Left ventricle myocardium inferior (tissue), 1 donor: ENCODE measurements at places on chromosomes 12 and 14.

DNA sequence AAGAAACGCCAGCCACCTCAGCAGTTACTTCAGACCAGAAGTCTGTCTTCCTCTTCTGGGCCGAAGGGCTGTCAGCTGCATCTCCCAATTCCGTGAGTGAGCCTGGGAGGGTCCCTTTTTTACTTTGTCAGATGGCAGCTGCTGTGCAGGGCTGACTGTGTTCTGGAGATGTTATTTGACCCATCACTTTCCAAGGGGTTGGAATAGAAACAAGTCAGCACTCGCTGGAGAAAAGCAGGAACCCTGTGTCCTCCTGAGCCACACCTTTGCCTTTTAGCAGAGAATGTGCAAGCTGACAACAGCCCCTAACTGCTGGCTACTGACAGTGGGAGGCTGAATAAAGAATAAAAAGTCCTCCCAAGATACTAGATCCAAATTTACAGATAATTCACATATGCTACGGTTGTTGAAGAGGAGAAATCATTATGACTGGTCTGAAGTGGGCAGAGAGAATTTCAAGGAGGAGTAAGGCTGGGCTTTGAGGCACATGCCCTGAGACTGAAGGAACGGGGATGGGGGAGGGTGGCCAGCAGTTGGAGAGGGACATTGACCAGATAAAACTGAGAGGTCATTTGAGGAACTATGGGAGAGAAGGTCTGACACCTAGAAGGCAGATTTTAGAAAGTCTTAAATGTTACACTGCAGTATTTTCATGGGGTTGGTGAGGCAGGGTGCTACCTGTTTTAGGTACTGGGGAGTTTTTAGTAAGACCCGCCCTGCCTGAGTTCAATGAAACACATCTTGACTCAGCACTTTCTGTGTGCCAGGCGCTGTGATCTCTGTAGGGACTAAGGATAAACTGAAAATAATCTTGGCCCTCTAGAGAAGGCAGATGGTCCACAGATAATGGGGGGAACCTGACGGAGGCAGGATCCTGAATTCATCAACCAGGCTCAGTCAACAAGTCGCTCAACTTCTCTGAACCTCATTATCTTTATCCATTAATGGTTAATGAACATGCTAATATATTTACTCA lies 27.4 kb downstream of the FAM234B start:
- DNase-seq: no peak

DNA sequence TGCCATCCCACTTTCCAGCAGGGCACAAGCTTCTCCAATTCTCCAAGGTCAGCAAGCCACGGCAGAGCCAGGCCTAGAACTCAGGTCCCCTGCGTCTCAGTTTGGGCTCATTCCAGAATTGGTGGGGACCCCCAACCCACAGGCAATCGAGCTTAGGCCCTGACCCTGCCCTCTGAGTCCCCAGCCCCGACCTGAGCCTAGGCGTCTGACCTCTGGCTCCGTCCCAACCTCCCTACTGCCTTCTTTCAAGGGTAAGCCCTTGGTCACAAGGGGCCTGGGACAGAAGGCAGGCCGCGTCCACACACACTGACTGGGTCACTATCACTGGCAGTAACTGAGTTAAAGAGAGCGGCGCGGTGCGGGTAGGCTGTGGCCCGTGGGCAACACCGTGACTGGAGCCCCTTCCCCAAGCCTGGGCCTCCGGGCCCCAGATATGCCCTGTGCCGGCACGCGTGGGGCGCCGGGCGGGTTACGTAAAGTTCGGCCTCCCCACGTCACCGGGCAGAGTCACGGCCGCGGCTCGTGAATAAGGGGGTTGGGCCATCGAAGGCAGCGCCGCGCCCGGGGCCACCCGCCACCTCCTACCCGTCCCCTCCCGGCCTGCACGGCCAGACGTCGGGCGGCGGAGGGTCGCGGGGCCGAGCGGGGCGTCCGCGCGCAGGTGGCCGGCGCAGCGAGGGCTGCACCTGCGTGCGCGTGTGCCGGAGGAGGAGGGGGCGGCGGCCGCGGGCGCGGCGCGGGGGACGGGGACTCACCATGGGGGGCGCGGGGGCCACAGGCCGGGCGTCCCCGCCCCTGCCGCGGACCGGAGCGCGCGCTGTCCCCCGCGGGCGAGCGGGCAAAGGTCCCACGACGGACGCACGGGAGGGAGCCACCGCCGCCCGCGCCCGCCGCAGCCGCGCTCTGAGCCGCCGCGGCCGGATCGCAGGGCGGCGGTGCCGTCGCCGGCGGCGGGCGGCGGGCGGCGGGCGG lies 516 bp downstream of the ANKRD9 start:
- DNase-seq: peak; percentile 75

DNA sequence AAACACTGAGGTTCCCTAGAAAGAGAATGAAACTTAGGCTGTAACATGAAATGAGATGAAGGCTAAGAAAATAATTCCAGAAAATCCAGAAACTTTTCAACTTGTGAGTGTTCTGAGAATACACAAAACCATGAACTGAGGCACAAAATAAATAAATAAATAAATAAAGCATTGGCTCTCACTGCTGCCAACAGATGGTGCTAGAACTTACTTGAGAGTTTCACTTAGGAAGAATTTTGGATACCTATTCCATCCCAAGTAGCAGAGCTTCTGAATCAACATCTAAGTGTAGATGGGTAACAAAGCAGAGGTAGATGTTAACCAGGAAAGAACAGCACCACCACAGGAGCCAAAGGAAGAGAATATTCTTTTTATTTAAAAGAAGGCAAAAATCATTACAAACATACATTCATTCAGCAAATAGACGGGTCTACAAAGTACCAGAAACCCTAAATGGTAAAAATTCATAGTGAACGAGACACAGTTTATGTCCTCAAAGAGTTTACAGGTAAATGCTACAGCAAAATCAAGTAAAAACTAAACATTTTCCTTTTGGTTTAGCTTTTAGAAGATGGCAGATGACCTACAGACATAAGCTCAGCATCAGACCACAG lies 16.7 kb downstream of the EPS8 start:
- no peak for DNase-seq

DNA sequence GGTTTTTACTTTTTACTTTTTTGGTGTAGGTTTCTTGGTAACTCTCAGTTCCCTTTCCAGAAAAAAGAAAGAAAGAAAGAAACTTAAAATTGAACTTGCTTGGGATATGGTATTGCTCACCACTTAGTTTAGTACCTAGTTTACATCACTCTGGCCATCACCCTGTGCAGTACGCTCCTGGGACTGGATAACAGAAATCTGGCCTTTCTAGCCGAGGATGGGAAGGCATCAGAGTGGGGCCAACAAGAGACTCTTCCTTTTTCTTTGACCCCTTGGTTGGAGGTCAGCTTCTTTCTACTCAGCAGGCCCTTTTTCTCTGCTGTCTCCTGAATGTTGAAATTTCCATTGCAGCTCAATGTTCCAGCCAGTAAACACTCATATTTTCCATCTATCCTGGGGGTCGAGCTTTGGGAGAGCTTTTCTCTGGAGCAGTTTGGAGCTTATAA lies 156.6 kb downstream of the TGFB3 start:
- no peak for DNase-seq

GRCh38 chr14:35932659-35933159 lies 106.6 kb downstream of the BRMS1L start:
- DNase-seq: no peak

- no peak for DNase-seq
Measured at GRCh38 chr14:96194657-96195431, 9.8 kb upstream of the BDKRB2 start.

- DNase-seq: no peak
Measured at GRCh38 chr14:77950371-77951063, 150.6 kb downstream of the ADCK1 start.

DNA sequence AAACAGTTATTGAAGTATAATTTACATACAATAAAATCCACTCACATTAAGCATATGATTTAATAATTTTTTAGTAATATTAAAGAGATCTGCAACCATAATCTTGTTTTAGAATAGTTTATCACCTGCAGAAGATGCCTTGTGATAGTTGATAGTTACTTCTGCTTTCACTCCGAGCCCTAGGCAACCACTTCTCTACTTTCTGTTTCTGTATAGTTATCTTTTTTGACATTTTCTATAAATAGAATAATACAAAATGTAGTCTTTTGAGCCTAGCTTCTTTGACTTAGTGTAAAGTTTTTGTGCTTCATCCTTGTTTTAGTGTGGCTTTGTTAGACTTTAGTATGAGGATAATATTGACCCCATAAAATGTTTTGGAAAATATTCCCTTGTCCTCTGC lies 111.0 kb downstream of the MNAT1 start:
- no peak for DNase-seq
